ENCODE measurements at places on chromosomes 7 and 10.

DNA sequence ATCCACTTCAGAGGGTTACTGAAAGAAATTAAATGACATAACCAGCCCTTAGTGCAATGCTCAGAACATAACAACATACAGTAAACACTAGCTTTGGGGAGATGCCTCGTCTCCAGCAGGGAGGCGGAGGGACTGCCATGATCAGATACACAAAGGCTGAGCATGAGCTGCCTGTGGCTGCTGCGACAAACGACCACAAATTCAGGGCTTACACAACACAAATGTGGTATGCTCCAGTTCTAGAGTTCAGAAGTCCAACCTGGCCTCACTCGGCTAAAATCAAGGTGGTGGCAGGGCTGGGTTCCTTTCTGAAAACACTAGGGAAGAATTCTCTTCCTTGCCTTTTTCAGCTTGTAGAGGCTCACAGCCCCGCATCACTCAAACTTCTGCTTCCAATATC is 128.2 kb upstream of the ADAM12 start:
- DNase-seq, result no peak

GRCh38 chr7:101173752-101174244 is 6.3 kb downstream of the NAT16 start:
- no peak for DNase-seq

DNA sequence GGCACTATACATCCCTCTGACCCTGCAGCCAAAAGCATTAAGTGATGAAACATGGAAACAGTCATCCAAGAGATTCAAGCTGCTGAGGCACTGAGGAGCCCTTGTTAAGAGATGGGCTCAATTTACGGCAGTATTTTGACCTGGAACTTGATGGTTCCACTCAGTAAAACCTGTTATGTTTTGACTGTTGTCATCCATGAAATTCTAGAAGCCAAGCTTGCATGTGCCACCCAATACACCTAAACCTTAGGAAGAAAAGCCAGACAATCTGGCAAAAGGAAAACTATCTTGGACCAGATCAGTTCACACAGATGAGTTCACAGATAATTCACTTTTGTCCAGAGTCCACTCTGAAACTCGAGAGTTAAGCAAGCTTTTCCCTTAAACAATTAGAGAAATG is 53.2 kb downstream of the ICA1 start:
- no peak for DNase-seq

DNA sequence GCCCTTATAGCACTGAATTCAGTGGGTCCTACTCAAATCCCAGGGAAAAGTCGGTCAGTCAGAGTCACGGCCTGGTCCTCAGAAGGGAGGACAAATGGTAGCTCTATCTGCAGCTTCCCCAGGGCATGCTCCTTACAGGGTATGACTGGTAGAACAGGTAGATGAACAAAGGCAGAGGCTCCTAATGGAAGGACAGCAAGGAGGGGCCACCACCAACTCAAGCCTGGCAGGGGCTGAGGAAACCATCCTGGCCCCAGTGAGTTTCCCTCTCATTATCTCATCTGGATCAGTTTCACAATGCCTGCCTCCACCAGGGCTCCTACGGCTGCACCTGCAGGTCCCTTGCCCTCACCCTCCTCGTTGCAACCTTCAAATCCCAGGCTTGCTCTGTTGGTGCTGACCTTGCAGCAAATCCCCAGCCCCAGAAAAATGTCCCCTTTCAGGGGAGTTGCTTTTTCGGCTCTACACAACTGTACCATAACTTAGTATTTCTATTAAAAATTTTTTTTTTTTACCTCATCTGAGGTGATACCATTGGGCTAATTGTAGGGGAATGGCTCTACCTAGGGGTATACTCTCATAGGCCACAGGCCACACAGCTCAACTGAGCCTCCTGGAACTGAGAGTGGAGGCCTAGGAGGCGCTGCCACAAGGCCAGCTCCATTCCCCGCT is 2.4 kb upstream of the MYO1G start:
- DNase-seq, result no peak

DNA sequence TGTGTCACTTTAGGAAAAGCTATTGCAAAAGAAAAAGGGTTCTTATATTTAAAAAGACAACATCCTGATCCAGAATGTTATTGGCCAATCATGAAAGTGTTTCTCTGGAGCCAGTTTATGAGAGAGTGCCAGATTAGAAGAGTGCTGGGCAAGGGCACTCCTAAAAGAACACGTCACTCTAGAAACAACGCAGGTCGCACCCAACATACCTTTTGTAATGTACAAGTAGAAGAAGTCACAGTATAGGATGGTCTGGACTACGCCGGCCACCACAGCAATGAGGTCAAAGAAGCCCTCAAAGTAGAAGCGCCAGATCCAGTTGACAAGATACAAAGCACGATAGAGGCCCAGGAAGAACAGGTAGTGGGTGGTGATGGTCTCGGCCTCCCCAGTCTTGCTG is 18.1 kb upstream of the DAGLB start:
- DNase-seq, result no peak

GRCh38 chr7:150860291-150860977 is 8.1 kb downstream of the AOC1 start:
- DNase-seq, result no peak

DNA sequence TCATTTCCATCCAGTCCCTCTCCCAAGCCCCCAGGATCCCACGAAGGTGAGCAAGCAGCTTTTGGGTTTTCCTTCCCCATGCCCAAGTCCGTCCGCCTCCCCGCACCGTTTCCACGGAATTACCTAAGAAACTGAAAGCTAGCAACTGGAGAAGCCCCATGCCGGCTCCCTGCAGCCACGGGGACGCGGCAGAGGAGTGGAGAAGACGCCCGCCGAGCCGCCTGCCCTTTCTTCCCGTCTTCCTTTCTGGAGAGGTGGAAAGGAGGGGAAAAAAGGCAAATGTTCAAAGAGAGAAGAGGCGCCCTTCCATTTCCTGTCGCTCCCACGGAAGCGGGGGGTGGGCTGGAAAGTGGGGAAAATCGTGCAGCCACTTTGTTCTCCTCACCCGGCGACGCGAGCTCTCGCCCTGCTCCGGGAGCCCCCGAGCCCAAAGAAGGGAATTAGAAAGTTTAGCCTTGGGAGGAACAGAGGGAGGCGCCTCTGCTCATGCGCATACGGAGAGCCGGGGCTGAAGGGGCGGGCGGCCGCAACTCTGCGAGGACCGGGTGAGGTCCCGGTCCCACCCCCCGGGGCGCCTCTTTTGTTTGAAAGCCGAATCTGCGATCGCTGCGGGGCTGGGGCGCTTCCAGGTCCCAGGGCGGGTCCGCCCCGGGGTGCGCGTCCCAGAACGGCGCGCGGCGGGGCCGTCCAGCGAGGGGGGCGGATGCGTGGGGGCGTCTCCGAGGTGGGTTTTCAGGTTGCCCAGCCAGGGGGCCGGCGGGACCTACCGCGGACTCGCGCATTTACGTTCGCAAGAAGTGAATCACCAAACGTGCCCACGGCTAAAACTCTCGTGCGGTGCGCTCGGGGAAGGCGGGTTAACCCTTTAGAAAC is at the start of gene LAMB1:
LAMB1 (minus strand) TSS at position 436 of the 873 bp plus-strand sequence; CDS start at position 160, 276 bp downstream.
- DNase-seq, result peak; percentile 28
